Thyroid gland (tissue), 4 donors: ENCODE measurements at places on chromosomes 16 and 17. TPM values are rescaled to one million over a fixed set of nuclear protein-coding genes. Genes with fewer than 3 reads are reported as not detected.
A peak's percentile ranks its signal among the peaks of the same experiment; 100 is the strongest.

ICAM2 gene
- 33.7 TPM for total RNA-seq

MEOX1 gene
- 1.4 TPM for total RNA-seq

VAT1L gene
- total RNA-seq = 9.1 TPM

DNA sequence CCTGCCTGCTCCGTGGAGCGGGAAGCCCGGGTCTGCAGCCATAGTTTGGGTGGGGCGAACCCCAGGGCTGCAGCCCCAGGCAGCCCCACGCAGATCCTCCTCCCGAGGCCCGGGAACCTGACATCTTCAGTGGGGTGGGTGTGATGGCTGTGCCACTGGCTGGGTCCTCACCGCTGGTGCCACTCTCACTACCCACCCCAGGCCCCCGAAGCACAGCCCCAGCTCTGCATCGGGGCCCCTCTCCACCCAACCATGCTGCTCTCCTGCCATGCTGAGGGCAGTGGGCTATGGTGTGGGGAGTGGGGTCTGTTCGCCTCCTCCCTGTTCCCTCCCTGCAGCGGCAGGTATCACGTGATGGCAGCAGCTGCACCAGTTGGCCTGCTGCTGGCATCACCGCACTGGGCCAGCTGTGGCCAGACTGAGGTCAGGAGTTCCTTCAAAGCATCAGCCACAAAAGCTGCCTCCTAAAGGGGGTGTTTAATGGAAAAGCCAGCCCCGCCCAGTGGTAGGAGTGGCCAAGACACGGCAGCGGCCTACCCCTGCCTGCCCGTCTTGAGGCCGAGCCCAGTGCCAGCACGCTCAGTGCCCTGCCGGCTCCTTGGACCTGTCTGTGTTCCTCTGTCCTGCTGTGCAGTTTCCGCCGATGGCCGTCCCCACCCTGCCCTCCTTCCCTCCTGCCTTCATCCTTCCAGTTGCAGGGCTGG, 10.8 kb downstream of the KCTD5 start:
- peaks cover 31% of the 10 kb centered on the region for H3K4me1 ChIP-seq
- no peaks in the 10 kb centered on the region for H3K27me3 ChIP-seq
- no peak for DNase-seq

- no peak overlapping the region for H3K27ac ChIP-seq
- no peak overlapping the region for H3K4me3 ChIP-seq
- H3K27me3 ChIP-seq = no peaks in the 10 kb centered on the region
- peaks cover 16% of the 10 kb centered on the region for H3K4me1 ChIP-seq
These were observed 324.7 kb downstream of the BCAS3 start for GRCh38 chr17:61002316-61002736.

GRCh38 chr17:49519781-49520180, 24.7 kb downstream of the NGFR start:
- peaks cover 9% of the 10 kb centered on the region for H3K4me1 ChIP-seq
- no peak for DNase-seq
- no peaks in the 10 kb centered on the region for H3K27me3 ChIP-seq
- no peak overlapping the region for H3K27ac ChIP-seq
- no peaks in the 10 kb centered on the region for H3K36me3 ChIP-seq

DNA sequence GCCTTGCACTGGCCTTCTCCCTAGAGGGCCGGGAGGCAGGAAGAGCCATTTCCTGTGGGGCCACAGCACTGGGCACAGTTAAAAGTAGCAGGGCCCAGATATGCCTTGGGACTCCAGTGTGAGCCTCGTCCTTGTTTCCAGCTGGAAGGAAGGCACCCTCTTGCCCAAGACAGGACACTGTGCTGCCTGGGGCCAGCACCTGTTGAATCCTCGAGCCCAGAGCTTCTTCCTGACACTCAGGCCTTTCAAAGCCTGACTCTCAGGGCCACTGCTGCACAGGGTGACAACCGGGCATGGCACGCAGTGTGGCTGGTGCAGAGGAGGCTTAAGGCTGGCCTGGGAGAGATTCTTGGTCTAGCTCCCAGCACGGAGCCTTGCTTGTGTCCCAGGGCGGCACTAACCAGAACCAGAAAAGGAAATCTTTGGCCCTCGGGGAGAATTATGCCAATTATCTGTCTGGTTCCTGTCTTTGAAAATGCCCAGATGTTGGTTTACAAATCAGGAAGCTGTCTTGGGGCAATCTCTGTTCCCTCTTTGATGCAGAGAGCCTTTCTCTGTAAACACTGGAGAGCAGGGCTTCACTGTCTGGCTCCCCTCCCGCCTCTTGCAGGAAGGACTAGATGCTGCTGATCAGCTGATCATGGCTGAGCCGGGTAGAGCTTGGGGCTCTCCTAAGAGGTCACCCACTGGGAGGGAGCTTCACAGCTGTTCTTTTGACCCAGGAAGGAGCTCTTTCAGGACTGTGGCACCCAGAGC, 11.1 kb downstream of the LDHD start:
- H3K4me1 ChIP-seq = peaks cover 42% of the 10 kb centered on the region
- H3K4me3 ChIP-seq = no peak overlapping the region
- H3K36me3 ChIP-seq = no peaks in the 10 kb centered on the region
- peak; percentile 54 for DNase-seq
- no peaks in the 10 kb centered on the region for H3K27me3 ChIP-seq

GRCh38 chr16:66344533-66345145, 21.9 kb upstream of the CDH5 start:
- no peak overlapping the region for H3K27ac ChIP-seq
- H3K4me1 ChIP-seq = no peaks in the 10 kb centered on the region
- H3K36me3 ChIP-seq = no peaks in the 10 kb centered on the region
- H3K4me3 ChIP-seq = no peak overlapping the region

DNA sequence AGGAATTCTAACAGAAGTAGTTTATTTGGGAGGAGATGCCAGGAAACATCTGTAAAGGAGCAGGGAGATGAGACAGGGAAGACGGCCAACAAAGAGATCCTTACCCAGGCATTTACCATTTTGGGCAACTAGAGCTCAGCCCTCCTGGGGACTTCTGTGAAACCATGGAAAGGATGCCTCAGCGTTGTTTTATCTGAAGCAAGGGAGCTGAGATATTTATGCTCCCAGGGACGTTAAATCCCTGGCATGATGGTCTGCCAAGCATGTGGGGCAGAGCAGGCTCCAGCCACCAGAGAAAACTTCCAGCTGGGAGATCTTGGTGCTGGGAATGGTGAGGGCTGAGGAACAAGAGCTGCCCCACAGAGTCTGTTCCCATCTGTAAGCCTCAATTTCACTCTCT, 114.8 kb upstream of the FOXF1 start:
- H3K4me3 ChIP-seq = no peak overlapping the region
- DNase-seq = no peak
- H3K27me3 ChIP-seq = no peaks in the 10 kb centered on the region
- no peaks in the 10 kb centered on the region for H3K4me1 ChIP-seq
- H3K27ac ChIP-seq = no peak overlapping the region

GRCh38 chr16:66334853-66335574, 31.5 kb upstream of the CDH5 start:
- no peaks in the 10 kb centered on the region for H3K4me1 ChIP-seq
- no peak overlapping the region for H3K27ac ChIP-seq
- no peaks in the 10 kb centered on the region for H3K36me3 ChIP-seq
- no peak for DNase-seq
- no peaks in the 10 kb centered on the region for H3K27me3 ChIP-seq
- no peak overlapping the region for H3K4me3 ChIP-seq

GRCh38 chr17:79306424-79307318, 232.0 kb downstream of the ENGASE start:
- H3K36me3 ChIP-seq = no peaks in the 10 kb centered on the region
- H3K4me3 ChIP-seq = no peak overlapping the region
- peak; percentile 57 for DNase-seq
- no peaks in the 10 kb centered on the region for H3K27me3 ChIP-seq
- peaks cover 24% of the 10 kb centered on the region for H3K4me1 ChIP-seq

DNA sequence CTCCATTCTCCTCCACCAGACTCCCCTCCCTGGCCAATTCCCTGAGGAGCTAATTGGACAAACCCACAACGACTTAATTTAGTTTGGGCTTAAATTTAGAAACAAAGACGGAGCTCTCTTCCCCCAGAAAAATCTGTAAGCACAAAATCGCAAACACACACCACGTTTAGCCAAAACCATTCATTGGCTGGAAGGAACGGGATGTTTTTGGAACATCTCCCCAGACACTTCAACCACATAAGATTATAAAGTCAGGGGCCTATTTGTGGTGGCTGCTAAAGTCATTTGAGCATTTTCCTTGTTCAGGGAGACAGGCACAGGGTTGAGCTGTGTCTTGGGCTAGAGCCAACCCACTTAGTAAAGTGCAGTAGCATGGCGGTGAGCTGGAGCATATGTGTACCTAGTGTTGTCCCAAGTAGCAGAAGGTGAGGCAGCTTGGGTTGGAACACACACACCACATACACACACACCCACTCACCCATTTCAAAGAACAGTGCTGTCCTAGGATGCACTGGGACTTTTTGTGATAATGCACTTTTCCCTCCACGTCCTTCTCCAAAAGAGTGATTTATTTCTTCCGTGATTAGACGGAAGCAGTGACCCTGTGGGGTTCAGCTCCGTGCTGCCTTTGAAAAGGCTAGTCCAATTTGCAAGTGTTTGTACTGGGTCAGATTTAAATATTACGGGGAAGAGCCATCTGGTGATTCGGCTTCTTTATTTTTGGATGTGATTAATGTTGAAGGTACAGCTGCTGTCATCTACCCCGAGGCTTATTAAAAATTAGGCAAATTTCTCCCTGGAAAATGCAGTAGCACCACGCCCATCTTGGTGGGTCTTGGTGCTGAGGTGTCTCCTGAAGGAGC, 32.2 kb downstream of the ELAC2 start:
- H3K27ac ChIP-seq = peak overlapping the region; percentile 55
- DNase-seq = peak; percentile 85
- no peaks in the 10 kb centered on the region for H3K27me3 ChIP-seq

DNA sequence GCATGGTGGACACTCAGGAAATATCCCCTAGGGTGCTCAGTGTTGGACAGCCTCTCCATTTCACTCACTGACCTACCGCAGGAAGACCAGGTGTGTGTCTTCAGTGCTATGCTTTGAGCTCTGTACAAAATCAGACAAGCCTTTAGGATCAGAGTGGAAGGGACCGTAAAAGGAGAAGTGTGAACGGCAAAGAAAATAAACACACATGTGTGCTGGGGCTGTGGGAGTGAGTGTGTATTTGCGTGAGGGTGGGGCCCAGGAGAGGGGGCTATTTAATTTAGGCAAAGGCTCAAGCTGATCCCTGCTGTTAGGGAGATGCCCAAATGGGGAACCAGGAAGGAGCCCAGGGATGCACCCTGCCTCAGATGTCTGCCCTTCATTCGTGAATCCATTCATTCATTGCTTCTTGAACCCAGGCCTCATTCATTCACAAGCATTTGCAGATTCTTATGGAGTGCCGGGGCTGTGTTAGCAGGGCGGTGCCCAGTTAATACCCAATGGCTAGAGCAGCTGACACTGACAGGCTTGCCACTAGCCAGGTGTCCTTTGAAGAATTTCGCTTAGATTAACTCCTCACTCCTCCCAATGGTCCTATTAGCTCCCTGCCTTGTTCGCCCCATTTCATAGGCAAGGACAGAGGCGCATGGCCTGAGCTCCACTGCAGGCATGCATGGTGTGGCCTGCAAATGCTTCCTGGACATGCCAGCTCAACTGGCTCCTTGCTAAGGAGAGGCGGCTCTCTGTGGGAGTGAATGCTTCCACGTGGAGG, 296.7 kb upstream of the FOXF1 start:
- no peaks in the 10 kb centered on the region for H3K4me1 ChIP-seq
- H3K27ac ChIP-seq = peak overlapping the region; percentile 19
- H3K27me3 ChIP-seq = no peaks in the 10 kb centered on the region
- DNase-seq = no peak
- no peak overlapping the region for H3K4me3 ChIP-seq
- H3K36me3 ChIP-seq = no peaks in the 10 kb centered on the region

GRCh38 chr16:66598111-66598510, 6.4 kb upstream of the CMTM3 start:
- DNase-seq = no peak
- H3K4me3 ChIP-seq = no peak overlapping the region
- H3K27me3 ChIP-seq = no peaks in the 10 kb centered on the region
- no peaks in the 10 kb centered on the region for H3K36me3 ChIP-seq
- H3K4me1 ChIP-seq = no peaks in the 10 kb centered on the region
- no peak overlapping the region for H3K27ac ChIP-seq

DNA sequence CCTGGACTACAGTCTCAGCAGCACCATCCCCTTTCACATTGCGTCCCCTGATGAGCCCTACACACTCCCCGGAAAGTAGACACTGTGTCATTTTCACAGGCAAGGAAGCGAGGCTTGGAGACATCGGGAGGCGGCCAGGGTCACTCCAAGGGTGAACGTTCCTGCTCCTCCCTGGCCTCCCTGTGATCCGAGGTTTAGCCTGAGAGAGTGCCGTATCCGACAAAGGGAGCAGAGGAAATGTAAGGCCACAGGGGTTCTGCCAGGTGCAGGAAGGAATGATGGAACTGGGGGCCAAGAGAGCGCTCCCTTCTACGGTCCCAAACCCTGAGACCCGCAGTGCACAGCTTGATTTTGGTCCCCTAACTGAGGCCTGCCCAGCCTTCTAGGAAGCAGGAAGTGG, 8.0 kb upstream of the PIK3R6 start:
- H3K27ac ChIP-seq = no peak overlapping the region
- no peak for DNase-seq
- H3K36me3 ChIP-seq = no peaks in the 10 kb centered on the region
- no peak overlapping the region for H3K4me3 ChIP-seq
- H3K27me3 ChIP-seq = no peaks in the 10 kb centered on the region

- H3K4me1 ChIP-seq = peaks cover 7% of the 10 kb centered on the region
- no peaks in the 10 kb centered on the region for H3K36me3 ChIP-seq
- no peak overlapping the region for H3K4me3 ChIP-seq
- DNase-seq = no peak
- H3K27me3 ChIP-seq = no peaks in the 10 kb centered on the region
These were observed 41.5 kb upstream of the YPEL2 start for GRCh38 chr17:59289981-59290301.

- peak overlapping the region; percentile 70 for H3K4me3 ChIP-seq
- no peaks in the 10 kb centered on the region for H3K27me3 ChIP-seq
- peak; percentile 75 for DNase-seq
- H3K4me1 ChIP-seq = peaks cover 26% of the 10 kb centered on the region
- H3K27ac ChIP-seq = peak overlapping the region; percentile 98
These were observed 1.8 kb upstream of the UBTF start for GRCh38 chr17:44221084-44221861.

DNA sequence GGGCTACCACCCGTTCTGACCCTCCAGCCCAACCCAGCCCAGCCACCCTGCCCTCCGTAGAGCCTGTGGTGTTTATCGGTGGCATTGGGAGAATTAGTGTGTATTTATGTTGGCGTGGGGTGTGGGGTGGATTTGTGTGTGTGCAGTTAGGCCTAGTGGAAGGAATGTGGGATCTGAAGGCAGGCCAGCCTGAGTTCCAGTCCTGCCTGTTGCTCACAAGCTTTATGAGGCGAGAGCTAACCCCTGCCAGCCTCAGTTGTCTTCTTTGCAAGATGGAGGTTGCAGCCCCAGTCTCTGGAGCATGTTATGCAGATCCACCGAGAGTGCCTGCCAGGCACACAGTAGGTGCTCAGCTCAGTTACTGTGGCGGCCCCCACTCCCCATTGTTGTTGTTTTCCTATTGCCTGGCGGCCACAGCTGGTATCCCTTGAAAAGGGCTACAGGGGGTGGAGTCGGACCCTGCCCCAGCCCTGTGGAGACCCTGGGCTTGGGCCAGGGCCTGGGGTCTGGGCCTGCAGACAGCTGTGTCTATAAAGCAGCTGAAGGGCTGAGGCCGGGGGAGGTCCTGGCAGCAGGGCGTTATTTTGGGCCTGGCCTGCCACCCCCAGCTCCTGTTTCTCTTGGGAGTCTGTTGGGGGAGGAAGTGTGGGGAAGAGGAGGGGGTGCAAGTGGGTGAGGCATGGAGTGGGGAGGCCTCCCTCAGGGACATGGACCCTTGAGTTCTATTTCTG, 5.1 kb downstream of the ERBB2 start:
- no peaks in the 10 kb centered on the region for H3K27me3 ChIP-seq
- H3K36me3 ChIP-seq = peaks cover 16% of the 10 kb centered on the region
- DNase-seq = no peak
- H3K27ac ChIP-seq = peak overlapping the region; percentile 97

GRCh38 chr16:49781401-49781800, 74.5 kb downstream of the ZNF423 start:
- H3K36me3 ChIP-seq = no peaks in the 10 kb centered on the region
- H3K27me3 ChIP-seq = no peaks in the 10 kb centered on the region
- no peak overlapping the region for H3K27ac ChIP-seq
- H3K4me1 ChIP-seq = peaks cover 17% of the 10 kb centered on the region
- peak; percentile 67 for DNase-seq
